Activated CD8-positive, alpha-beta memory T cell treated with anti-CD3 and anti-CD28 coated beads for 1 hour (primary cell): ENCODE measurements at places on chromosomes 12 and 14.

DNA sequence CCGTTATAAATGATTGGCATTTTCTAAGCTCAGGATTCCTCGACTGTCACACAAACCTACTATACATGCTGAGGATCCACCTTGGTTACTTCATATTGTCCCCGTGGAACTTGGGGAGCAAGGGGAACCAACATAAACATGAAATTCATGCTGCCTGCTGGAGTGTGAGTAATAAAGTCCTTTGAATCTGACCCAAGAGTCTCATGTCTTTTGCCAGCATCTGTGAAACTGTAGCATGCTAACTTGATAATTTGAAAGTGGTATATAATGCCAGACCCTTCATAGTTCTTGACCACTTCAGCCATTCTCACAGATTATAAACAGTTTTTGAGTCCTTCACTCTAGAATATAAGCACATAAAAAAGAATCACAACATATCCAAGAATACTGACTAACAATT, 17.1 kb downstream of the SLC35F4 start:
- no peak for DNase-seq

DNA sequence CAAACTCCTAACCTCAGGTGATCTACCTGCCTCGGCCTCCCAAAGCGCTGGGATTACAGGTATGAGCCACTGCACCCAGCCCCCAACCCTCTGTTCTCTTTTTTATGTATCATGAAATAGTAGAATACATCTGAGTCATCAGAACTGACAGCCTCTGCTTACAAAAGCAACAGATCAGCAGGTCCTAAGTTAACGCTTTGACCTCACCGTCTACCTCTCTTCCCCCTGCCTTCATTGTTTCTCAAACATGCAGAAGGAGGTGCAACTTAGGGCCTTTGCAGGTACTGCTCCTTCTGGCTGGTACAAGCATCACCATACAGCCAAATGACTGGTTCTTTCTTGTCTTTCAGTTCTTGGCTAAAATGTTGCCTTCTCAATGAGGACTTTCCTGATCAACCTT, 249.2 kb downstream of the PAWR start:
- no peak for DNase-seq

- no peak for DNase-seq
Observed at GRCh38 chr14:79476552-79476951, 734.8 kb downstream of the DIO2 start.

- no peak for DNase-seq
Observed at GRCh38 chr12:21350975-21351374, 16.3 kb upstream of the SLCO1A2 start.

DNA sequence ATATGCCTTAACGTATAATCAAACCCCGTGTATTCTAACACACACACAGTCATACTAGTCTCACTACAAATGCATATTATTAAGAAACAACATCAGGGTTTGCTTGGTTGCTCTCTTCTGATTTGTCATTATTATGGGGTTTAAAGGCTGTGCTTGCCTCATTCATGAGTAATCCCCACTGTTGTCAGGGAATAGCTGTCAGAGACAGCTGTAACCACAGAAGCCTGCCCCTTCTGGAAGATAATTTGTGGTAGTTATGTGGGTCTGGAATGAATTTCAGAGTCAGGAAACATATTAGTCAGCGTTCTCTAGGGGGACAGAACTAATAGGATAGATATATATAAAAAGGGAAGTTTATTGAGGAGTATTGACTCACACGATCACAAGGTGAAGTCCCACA, 456.9 kb upstream of the TMEM132C start:
- DNase-seq, result no peak
